ENCODE measurements at places on chromosomes 6 and 20.

GRCh38 chr6:112691289-112691688 lies 344.2 kb downstream of the RFPL4B start:
- DNase-seq, result peak; percentile 37

DNA sequence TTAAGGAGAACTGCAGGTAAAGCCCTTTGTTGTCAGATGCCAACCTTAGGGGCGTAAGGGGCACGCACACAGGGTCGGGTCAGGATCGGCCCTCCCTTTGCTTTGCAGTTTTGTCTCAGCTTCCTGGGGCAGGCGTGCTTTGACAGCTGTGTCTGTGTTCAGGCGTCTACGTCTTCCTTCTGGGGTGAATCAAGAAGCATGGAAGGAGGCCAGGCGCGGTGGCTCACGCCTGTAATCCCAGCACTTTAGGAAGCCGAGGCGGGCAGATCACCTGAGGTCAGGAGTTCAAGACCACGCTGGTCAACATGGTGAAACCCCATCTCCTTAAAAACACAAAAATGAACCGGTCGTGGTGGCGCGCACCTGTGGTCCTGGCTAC lies 1.3 kb downstream of the ZGPAT start:
- no peak for DNase-seq

- no peak for DNase-seq
These were observed 911.4 kb upstream of the FLRT3 start for GRCh38 chr20:15248618-15249395.

- no peak for DNase-seq
These were observed 4.6 kb upstream of the HIVEP1 start for GRCh38 chr6:12007473-12007872.

DNA sequence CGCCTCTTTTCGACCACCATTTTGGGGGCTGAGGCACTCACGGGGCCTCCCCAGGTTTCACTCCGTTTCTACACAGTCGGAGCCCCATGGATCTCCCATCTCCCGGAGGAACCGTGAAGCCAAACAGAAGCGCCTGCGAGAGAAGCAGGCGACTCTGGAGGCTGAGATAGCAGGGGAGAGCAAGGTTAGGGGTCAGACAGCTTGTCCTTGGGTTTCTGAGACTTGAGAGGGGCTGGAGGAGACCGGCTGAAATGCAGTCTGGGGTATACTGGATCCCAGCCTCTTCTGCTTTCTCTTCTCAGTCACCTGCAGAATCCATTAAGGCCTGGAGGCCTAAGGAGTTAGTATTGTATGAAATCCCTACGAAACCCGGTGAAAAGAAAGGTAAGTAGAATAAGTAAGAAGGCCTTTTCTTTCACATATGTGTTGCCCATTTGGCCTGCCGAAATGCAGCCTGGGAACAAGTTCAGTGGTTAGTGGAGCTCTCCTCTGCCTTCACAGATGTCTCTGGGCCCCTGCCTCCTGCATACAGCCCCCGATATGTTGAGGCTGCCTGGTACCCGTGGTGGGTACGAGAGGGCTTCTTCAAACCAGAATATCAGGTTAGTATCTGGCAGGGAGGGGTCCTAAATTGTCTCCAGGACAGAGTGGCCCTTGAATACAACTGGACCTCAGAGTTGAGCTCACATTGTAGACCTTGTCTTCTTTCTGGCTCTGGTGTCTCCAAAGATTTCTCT lies 984 bp downstream of the VARS2 start:
- DNase-seq, result no peak

GRCh38 chr6:136365776-136366354 lies 76.2 kb upstream of the BCLAF1 start:
- no peak for DNase-seq

GRCh38 chr6:162825597-162825996 lies 97.8 kb downstream of the PACRG start:
- DNase-seq, result no peak

GRCh38 chr20:54668271-54669039 lies 193.1 kb downstream of the DOK5 start:
- DNase-seq, result peak; percentile 22

GRCh38 chr20:2168946-2169345 lies 67.3 kb downstream of the STK35 start:
- DNase-seq, result no peak

DNA sequence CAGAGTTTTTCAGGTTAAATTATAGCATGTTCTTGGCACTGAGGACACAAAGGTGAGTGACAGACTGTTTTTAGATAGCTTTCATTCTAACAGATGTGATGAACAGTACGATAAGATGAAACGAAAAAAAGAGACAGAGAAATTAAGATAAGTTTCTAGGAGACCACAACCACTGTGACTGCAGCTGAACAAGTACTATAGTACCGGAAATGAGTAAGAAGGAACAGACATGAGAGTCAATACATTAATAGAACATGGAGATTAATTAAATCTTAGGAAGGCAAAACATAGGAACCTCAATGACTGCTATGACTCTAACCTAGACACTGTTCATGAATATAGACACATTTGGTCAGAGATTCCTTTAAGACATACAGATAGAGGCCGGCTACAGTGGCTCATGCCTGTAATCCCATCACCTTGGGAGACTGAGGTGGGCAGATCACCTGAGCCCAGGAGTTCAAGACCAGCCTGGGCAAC lies 40.2 kb downstream of the HBS1L start:
- DNase-seq, result no peak

DNA sequence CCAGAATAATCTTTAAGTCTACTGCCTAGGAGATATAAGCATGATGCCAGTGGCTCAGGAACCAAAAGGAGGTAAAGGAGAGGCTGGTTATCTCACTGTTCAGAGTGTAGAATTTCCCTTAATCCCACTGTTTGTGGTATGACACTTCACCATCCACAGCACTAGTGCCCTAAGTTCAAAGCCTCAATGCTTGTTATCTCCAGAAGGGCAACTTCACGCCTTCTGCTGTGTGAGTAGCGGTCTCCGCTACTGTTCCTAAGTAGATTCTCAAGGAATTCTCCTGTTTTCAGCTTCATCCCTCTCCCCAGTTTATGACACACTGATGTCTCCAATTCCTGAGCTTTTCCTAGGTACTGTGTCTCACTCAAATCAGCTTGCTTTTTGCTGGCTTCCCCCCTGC lies 13.7 kb upstream of the SNPH start:
- DNase-seq, result no peak

DNA sequence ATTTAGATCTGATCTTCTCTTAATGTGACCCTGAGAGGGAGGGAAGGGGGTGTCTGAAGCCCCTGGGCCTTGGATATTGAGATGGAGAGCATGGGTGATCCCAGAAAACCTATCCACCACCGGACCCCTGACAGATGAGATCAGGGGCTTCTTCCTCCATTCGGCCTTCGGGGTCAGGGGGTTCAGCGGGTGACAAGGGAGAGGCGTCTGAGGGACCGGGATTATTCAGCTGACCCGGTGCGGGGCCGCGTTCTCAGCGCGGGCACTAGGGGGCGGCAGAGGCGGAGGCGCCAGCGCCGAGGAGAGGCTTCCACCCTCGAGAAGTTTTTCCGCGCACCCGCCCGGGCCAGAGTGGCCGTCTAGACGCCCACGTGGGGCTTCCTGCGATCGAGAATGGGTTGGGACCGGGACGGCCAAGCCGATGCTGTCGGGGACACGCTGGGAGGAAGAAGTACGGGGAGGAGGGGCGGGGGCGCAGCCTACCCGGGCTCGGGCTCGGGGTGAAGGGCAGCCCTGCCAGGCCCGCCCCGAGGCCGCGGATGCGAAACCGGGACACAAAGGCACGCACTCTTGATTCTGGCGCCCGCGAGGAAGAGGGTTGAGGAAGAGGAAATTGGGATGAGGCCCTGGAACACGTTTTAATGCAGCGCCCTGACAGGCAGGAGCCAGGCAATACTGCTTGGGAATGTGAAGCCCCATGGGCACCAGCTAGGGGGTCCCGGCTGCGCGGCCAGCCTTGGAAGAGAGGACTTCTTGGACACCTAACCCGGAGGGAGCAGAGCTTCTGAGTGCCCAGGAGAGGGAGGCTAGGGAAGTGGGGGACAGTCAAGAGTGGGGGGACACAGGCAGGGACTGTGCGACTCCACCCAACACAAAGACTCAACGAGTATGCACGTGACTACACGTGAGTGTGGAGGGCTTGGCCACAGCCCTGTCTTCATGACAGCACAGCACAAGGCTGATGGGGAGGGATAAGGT lies 30.6 kb downstream of the COL11A2 start:
- peak; percentile 39 for DNase-seq

DNA sequence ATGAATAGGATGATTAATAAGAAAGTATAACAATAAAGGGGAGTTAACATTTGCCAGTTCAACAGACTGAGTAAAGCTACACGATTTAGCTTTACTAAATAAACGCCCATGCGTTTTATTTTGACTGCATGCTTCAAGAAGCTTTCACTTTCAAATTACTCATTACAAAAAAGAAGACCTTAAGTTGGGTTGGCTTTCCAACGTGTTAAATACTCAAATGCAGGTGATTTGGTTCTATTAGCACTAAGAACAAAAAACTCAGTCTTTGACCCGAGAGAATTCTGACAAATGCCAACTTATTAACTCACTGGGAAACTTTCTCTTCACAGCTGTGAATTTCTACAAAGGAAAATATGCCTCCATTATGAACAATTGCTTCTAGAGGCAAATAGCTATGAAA lies 24.8 kb downstream of the RNF146 start:
- no peak for DNase-seq

DNA sequence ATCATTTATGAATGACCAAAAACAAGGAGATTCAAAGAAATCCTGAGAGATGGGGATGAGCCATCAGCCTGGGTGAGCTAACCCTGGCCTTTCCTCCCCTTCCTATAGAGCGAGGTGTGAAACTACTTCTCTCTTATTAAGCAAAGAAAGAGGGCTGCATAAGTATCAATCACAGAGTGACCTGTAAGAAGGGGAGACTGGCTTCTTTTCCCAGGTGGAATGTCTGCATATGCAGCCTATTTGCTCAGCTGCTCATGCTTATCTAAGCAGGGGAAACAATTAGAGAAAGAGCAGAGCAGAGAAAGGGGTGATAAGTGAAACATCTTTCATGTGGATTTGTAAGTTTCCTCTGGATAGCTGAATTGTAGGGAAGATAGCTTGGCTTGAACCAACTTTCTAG lies 160.0 kb downstream of the PKHD1 start:
- no peak for DNase-seq

GRCh38 chr20:33719277-33719988 lies 677 bp downstream of the PXMP4 start:
- DNase-seq, result no peak

DNA sequence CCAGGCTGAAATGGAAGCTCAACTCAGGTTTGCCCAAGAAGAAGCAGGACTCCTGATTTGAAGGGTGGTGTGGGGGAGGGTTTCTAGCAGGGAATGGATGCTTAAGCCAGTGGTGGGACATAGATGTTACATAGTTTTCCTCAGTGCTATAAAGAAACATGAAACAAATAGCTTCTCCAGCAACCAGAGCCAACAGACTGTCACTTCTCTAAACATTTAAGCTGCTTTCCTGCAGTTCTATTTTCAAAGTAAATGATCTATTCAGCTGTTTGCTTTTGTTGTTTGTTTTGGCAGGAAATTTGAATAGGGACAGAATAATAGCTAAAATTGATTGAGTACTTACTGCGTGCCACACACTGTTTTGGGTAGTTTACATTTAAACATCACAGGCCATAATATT lies 169.0 kb downstream of the UST start:
- DNase-seq, result no peak

DNA sequence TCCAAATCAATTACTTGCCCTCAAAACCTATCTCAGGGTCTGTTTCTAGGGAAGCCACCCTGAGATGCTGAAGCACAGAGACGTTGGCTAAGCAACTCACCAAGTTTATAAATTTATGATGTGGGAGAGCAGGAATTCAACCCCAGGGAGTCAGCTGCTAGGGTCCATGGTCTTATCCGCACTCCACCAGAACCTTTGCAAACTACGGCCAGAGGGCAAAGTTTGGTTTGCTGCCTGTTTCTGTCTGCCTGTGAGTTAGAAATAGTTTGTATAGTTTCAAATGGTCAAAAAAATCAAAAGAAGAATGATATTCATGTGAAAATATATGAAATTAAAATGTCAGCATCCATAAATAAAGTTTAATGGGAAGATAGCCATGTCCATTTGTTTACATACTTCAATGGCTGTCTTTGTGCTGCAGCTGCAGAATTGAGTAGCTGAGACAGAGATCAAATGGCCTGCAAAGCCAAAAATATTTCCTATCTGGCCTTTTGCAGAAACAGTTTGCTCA lies 83.7 kb upstream of the ZFP64 start:
- DNase-seq, result no peak

GRCh38 chr6:157761331-157761921 lies 61.6 kb upstream of the SNX9 start:
- peak; percentile 34 for DNase-seq

- peak; percentile 80 for DNase-seq
These were observed 1.2 kb downstream of the SLC2A4RG start for GRCh38 chr20:63740627-63741353.

DNA sequence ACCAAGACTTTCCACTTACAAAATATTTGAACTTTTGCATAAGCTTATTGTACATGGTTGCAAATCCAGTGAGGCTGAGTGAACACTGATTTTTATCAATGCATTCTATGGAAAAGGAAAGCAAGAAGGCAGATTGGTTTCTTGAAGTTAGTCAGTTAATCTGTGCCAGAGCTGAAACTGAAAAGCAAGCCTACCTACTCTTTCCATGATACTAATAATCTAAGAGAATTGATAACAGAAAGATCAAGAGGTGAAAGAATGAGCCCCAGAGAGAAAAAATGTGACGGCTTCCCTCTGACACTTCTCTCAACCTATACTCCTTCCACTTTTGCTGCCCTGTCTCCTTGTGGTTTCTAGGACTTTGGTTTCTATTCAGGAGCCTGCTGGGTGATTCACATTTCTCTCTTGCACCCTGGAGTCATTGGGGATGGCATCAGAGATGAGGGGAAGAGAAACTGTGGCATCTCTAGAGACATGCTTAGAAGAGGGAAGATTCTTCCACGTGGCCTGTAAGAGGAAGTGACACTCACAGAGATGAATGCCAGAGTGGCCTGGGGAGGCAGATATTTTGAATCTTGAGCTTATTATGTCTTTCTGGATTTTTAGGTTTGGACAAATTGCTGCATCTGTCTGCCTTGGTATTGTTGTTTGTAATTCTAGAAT lies 158.6 kb upstream of the RIMS1 start:
- DNase-seq, result no peak

GRCh38 chr6:48560408-48560807 lies 449.4 kb upstream of the PTCHD4 start:
- DNase-seq, result peak; percentile 13

GRCh38 chr20:59573837-59574236 lies 30.5 kb upstream of the PHACTR3 start:
- no peak for DNase-seq
